ENCODE measurements at places on chromosomes 5 and 9. TPM values are rescaled to one million over a fixed set of nuclear protein-coding genes. Genes with fewer than 3 reads are reported as not detected.

The BHMT gene
- 2.3 TPM for total RNA-seq

The IFNA8 gene
- not detected for total RNA-seq

The TNFAIP8 gene
- total RNA-seq, result 29.2 TPM

The PRRT1B gene
- total RNA-seq, result not detected

The TSSK1B gene
- 0.52 TPM for total RNA-seq

The AMBP gene
- 4.0 TPM for total RNA-seq

The GRIA1 gene
- 1.7 TPM for total RNA-seq

The ZNF658 gene
- 4.9 TPM for total RNA-seq

The FGF18 gene
- not detected for total RNA-seq

The DAP gene
- 35.7 TPM for total RNA-seq

The RASGEF1C gene
- total RNA-seq, result 0.42 TPM

The DMRT2 gene
- not detected for total RNA-seq

The TAL2 gene
- total RNA-seq, result not detected

The HK3 gene
- total RNA-seq, result not detected

The APBA1 gene
- total RNA-seq, result 0.58 TPM

The RLN2 gene
- total RNA-seq, result 4.7 TPM

The RNF130 gene
- total RNA-seq, result 65.1 TPM

The LSM11 gene
- 3.9 TPM for total RNA-seq

The LARP1 gene
- total RNA-seq, result 302 TPM

The PCDHGB1 gene
- 8.9 TPM for total RNA-seq

The DBN1 gene
- total RNA-seq, result 242 TPM

The DTWD2 gene
- 15.4 TPM for total RNA-seq

The IRX2 gene
- total RNA-seq, result 25.3 TPM

Data from GM23338 (cell line).